Activated T-cell treated with anti-CD3 and anti-CD28 coated beads for 1 hour (primary cell): ENCODE measurements at places on chromosomes 5 and 9.

- DNase-seq, result no peak
Observed at GRCh38 chr9:137580209-137580953, 1.7 kb upstream of the DPH7 start.

DNA sequence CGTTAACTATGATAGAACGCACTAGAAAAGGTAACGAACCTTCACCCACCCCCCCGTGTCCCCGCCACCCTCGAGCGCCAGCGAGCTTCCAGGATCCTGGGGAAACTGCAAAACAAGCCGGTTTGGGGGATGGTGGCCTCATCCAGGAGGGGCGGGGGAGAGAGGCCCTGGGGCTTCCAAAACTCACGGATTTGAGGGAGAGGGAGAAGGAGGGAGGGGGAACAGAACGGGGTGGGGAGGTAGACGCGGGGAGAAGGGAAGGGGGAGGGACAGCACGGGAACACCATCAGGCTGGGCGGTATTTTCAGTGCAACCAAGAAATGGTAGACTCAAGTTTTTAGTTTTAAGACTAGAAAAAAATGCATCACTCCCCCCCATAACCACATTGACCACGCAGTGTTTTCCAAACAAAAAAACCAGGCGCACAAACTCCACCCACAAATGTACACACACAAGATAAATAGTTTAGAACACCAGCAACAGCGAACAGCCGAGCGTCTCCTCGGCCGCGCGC, 1.4 kb downstream of the NRARP start:
- no peak for DNase-seq

DNA sequence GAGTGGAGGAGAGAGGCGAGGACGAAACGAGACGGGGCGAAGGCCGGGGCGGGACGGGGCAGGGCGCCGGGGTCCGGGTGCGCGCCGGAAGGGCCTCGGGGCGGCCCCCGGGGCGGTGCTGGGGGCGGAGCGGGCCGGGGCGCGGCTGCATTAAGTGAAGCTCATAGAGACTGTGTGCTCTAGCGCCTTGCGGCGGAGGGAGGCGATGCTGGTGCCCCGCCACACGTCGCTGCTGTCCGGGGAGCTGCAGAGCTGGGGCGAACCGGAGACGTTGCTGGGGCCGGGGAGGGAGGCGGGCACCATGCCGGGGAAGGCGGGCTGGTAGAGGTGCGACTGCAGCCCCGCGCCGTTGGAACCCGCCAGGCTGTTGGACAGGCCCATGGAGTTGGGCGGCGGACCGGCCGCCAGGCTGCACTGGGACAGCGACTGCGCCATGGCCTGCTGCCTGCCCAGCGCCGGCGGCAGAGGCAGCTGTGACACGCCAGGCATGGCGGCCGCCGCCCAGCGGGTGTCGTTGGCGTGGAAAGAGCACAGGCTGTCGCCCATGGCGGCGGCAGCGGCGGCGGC, 8.3 kb downstream of the OTP start:
- no peak for DNase-seq

GRCh38 chr5:176474476-176474875, 26.3 kb downstream of the FAF2 start:
- no peak for DNase-seq

- DNase-seq, result no peak
Observed at GRCh38 chr9:129773262-129774048, 20.6 kb upstream of the PTGES start.
